ENCODE measurements at places on chromosomes 2 and 18.

DNA sequence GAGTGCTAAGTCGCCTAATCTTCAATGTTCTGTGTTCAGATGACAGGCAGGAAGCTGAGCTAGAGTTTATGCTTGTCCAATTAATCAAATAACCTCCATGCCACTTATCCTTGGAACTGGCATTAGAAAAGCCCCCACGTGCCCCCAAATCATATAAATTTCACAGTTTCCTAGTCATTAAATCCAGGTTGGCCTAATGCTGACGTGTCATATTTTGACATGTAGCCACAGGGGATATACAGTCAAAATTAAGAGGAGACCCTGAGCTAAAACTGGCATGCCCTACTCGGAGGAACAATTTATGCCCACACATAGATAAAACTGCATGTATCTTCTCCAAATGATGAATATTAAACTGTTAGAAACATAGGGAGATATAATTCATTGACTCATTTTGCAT lies 101.0 kb downstream of the AFF3 start:
- no peak for DNase-seq

- DNase-seq, result no peak
Measured at GRCh38 chr2:207683438-207683837, 28.0 kb upstream of the CCNYL1 start.

GRCh38 chr2:68878753-68879152 lies 7.6 kb upstream of the BMP10 start:
- no peak for DNase-seq

- no peak for DNase-seq
Measured at GRCh38 chr2:165173215-165173614, 30.6 kb downstream of the SCN3A start.

GRCh38 chr18:59551902-59552635 lies 145.2 kb downstream of the CCBE1 start:
- no peak for DNase-seq

DNA sequence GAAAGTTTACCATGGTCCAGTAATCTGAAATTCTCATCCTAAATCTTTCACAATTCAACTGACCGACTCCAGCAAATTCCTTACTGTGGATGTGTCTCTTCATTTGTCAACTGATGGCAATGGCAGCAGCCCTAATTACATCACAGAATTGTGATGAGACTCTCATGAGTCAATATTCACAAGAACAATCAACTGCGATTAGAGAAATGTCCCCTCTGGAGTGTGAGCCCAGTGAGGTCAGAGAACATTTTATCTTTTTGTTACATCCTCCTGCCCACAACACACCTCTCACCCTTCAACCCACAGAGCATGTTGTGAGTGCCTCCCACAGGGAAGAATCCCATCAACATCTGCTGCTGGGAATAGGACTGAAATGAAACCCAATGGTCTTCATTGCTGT lies 73.6 kb downstream of the CD226 start:
- no peak for DNase-seq

DNA sequence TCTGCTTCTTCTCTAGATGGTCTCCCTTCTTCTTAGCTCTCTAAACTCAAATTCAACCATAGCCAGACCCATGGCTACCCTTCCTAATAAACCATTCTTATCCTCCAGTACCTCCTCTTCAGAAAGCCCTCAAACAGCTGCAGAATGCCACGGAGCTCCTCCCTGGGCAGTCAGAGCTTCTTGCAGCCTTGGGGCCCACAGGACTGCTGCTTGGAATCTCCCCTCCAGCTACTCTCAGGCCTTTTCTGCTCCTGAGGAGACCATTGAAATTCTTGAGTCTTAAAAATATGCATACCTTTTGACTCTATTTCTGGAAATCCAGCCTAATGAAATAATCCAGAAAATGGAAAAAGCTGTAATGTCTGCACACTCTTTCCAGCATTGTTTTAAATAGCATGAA lies 30.7 kb downstream of the EFR3B start:
- no peak for DNase-seq
